ENCODE measurements at places on chromosomes 4 and X. TPM values are rescaled to one million over a fixed set of nuclear protein-coding genes. Genes with fewer than 3 reads are reported as not detected.

FAM9C gene
- not detected for total RNA-seq

NUDT10 gene
- total RNA-seq = 5.2 TPM

TMEM271 gene
- total RNA-seq = not detected

GRCh38 chrX:114073926-114074325 is 510.0 kb upstream of the HTR2C start:
- no peak for DNase-seq

GRCh38 chr4:7419961-7420660 is 14.6 kb downstream of the PSAPL1 start:
- no peak for DNase-seq

DNA sequence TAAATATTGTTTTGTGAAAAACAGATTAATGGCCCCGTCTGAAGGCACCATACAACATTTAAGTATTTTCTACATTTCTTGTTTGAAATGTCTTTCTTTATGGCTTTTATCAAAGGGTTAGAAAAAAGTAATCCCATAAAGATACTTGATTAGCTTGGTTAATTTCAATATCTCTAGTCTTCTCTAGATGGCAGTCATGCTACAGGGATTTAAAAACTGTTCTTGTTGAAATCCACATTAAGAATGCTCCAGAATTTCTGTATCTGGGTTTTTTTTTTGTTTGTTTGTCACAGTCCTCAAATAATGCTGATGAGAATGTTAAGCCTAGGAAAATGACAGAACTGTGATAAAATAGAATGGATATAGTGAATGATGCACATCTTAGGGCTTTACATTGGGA is 109.0 kb upstream of the AADAT start:
- DNase-seq = no peak

DNA sequence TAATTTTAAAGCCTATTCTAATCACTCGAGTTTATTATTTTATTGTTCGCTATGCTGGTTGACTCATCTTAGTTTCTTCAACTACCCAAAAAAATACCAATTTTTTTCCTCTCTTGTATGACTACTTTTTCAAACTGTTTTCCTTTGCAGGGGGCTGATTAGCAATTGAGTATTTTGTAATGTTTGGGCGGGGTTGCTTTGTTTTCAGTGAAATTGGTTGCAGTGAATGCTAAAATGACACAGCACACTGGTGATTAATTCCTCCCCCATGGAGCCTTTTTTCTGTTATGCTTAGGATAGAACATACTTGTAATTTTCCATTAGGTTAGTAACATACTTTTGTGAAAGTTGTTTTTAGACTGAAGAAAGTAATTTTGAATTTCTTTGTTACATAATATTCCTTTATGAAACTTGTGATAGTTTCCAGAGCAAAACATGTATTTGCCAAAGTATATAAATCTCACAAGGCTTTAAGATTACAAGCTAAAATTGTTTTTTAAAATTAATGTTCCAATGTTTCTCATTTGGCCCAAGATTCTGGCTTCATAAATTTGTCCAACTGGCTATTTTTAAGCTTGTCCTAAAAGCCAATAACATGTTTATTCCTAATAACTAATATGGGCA is 120.4 kb downstream of the CHIC1 start:
- DNase-seq = no peak
